Dermis blood vessel endothelial cell (primary cell): ENCODE measurements at places on chromosomes 2 and 18. TPM values are rescaled to one million over a fixed set of nuclear protein-coding genes. Genes with fewer than 3 reads are reported as not detected.

The TRAF3IP1 gene
- 7.3 and 8.7 TPM in 2 replicates for total RNA-seq

The TUBB6 gene
- 877 and 1,390 TPM in 2 replicates for total RNA-seq

The NAT8 gene
- not detected in 2 replicates for total RNA-seq

The SERPINB11 gene
- not detected in 2 replicates for total RNA-seq

GRCh38 chr2:221562226-221562625, 9.9 kb downstream of the EPHA4 start:
- DNase-seq, result no peak

The IL18R1 gene
- 0.65 and 1.4 TPM in 2 replicates for total RNA-seq

The MSTN gene
- not detected in 2 replicates for total RNA-seq

The TYW5 gene
- total RNA-seq, result 7.4 and 7.7 TPM in 2 replicates

GRCh38 chr2:204197336-204198005, 260.9 kb downstream of the ICOS start:
- no peak for DNase-seq

The SLC5A7 gene
- not detected in 2 replicates for total RNA-seq
